Glutamatergic neuron (in vitro differentiated cells): ENCODE measurements at places on chromosomes 6 and 20. TPM values are rescaled to one million over a fixed set of nuclear protein-coding genes. Genes with fewer than 3 reads are reported as not detected.

IMPG1 gene
- 0.51 TPM for total RNA-seq

NMBR gene
- not detected for total RNA-seq

TDP2 gene
- 56.9 TPM for total RNA-seq

ACSS1 gene
- total RNA-seq, result not detected

SIRT5 gene
- 4.9 TPM for total RNA-seq

GRCh38 chr6:159252955-159253508 lies 83.8 kb downstream of the FNDC1 start:
- no peak for DNase-seq
- H3K36me3 ChIP-seq, result no peaks in the 10 kb centered on the region
- H3K27me3 ChIP-seq, result no peaks in the 10 kb centered on the region
- no peaks in the 10 kb centered on the region for H3K4me1 ChIP-seq
- H3K4me3 ChIP-seq, result no peak overlapping the region

DNA sequence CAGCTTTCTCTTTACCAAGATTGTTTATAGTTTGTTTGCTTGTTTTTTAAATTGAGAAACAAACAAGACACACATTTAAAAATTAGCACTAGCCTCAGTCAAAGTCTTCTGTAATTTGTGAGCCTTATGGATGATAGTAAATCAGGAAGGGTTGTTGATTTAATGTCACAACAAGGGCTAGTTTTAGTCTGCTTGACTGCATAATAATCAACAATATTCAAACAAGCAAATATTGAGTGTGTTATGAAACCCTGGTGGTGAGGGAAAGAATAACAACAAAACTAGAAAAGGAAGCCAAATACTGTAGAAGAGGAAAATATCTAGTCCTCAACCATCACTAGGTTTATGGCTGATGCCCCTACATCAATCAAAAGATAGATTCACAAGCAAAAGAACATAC lies 228.6 kb downstream of the TBC1D7 start:
- peaks cover 2% of the 10 kb centered on the region for H3K4me1 ChIP-seq
- no peak for DNase-seq
- no peak overlapping the region for H3K4me3 ChIP-seq
- no peaks in the 10 kb centered on the region for H3K27me3 ChIP-seq
- no peaks in the 10 kb centered on the region for H3K36me3 ChIP-seq

BPIFB2 gene
- not detected for total RNA-seq
